Stimulated activated CD4-positive, alpha-beta T cell treated with anti-CD3 and anti-CD28 coated beads, Interleukin-1b, Interleukin-23, amount 100 ng/mL, for 1 hour (primary cell): ENCODE measurements at places on chromosomes 13 and 19.

- no peak for DNase-seq
Observed at GRCh38 chr13:111917086-111917485, 149.9 kb upstream of the SOX1 start.

DNA sequence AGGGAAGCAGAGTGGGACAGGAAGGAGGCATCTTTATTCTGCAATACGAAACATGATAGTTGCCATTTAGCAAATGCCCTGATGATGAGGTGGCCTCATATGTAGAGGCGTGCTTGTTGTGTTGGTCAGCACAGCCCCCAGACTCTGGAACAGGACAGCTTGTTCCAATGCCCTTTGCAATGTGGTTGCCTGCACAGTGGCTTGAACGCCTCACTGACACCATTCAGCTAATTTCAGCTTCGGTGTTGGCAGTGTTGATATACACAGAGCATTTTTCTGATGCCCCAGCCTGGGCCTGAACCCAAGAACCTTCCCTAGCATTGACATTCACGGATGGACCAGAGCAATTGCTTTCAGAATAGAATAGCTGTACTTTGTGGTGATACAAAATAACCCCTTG lies 133.3 kb downstream of the HS6ST3 start:
- DNase-seq: no peak

- DNase-seq: no peak
Observed at GRCh38 chr19:20607943-20608342, 42.4 kb upstream of the ZNF737 start.

DNA sequence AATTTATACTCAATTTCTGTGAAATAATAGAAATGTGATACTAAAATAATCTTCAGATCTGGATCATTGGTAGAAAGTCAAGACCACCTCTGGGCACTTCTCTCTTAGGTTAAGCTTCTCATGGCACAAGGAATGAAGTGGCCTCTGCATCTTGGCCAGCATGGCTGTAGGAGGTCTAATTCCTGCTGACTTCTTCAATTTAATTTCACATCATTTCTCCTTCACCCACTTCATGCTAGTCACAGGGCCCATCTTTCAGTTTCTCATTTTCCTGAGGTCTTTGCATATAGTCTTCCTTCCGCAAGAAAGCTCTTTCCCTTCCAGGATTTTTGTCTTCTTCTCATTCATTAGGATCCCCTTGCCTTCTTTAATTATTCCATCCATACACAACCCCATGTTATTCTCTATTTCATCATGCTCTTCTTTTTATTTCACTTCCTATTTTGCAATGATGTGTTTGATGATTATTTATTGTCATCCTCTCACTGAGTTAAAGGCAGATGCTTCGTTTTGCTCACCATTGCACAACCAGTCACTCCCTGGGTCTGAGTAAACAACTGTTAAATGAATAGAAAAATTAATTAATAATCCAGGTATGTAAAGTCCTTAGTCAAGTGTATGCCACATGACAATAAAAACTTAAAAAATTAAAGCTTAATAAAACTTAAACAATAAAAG lies 397.4 kb downstream of the SPRY2 start:
- DNase-seq: no peak

- no peak for DNase-seq
Observed at GRCh38 chr13:52785739-52786138, 46.1 kb upstream of the CNMD start.

DNA sequence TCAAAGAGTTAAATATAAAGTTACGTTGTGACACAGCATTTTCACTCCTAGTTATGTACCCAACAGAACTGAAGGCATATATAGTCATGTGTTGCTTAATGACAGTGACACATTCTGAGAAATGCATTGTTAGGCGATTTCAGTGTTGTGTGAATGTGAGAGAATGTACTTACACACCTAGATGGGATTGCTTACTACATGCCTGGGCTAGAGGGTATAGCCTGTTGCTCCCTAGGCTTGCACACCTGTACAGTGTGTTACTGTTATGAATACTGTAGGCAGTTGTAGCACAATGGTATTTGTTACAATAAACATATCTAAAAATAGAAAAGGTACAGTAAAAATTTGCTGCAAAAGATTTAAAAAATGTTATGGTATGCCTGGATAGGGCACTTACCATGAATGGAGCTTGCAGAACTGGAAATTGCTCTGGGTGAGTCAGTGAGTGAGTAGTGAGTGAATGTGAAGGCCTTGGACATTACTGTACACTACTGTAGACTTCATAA lies 89.2 kb downstream of the DHRS12 start:
- no peak for DNase-seq

DNA sequence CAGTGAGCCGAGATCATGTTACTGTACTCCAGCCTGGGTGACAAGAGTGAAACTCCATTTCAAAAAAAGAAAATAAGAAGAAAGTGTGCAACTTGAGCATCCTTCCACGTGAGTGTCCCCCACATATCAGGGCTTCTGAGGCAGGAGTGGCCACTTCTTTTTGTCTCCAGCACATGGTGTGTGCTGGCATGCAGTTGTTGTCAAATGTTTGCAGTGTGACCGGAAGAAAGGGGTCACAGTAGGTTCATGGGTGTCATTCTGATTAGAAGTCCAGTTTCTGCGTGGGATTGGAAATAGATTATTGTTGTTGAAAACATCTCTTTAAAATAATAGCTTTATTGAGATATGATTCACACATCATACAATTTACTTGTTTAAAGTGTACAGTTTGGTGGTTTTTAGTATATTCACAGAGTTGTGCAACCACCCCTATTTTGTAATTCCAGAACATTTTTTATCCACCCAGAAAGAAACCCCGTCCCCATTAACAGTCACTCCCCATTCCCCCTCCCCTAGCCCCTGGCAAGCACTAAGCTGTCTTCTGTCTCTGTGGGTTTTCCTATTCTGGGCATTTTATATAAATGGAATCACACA lies 2.2 kb downstream of the CRTC1 start:
- no peak for DNase-seq

DNA sequence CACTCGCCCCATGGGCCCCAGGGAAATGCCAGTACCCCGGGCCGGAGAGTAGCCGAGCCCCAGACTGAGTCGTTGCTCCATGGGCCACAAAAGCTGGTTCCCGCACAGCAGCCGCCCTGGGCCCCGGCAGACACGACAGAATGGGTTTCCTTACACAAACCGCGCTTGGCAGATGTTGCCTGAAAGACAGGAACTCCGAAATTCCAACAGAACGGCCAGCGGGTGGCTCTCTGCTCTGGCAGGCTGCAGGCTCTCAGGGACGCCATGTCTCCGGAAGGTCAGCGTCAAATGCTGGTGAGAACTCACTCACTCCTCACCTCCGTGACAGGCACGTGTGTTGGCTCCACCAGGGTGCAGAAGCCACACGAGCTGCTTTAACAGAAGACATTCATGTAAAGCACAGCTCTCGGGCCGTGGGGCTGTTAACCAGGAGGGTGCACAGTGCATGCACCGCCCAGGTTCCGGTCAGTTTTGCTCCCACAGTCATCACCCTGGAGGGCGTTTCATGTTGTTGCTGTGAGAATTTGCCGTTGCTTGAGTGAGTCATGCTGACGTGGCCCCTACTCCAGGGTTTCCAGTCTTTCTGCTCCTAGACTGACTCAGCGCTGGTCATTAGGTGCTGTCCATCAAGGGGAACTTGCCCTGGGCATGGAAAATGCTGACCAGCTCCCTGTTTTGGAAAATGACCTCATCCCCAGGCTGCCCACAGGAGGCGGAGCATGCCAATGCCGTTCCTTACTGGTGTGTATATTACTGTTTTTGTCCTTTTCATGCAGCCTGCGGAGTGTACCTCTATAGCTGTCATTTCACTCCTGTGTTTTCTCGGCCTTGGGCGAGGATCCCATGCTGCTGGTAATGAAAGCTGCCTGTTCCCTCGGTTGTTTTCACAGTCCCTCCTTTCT lies 44.8 kb downstream of the ANKRD10 start:
- no peak for DNase-seq

DNA sequence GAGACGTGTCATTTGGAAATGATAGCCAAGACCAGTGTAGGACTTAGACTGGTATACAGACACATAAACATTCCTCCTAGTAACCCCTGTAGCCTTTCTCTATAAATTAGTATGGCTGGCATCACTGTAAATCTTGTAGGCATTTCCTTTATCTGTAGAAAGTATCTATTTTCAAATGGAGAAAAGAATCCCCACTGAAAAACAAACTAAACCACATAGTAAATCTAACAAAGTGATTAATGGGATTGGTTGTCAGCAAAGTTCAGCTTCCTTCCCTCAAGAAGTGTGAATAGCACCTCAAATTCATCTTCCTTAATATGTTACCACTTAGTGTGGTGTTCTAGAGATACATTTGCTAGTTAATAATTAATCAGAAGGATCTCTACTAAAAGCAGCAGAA lies 119.4 kb upstream of the NBEA start:
- DNase-seq: no peak

DNA sequence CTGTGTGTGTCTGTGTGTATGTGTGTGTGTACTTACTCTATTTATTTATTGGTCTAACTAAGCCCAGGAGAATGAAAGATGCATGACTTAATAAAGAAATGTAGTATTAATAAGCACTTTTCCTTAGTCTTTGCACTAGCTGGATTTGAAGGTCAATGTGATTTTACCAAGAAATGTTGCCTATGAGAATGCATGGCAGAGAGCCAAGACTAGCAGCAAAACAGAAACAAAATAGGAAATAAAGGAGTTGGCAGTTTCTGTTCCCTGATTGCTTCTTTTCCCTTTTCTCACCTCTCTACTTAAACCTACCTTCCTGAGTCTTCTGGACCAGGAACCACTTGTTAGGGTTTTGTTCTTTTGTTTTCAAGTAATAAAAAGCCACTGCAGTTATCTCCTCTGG lies 286.1 kb downstream of the KCTD12 start:
- no peak for DNase-seq
